ENCODE measurements at places on chromosomes 2 and 18. TPM values are rescaled to one million over a fixed set of nuclear protein-coding genes. Genes with fewer than 3 reads are reported as not detected.

DNA sequence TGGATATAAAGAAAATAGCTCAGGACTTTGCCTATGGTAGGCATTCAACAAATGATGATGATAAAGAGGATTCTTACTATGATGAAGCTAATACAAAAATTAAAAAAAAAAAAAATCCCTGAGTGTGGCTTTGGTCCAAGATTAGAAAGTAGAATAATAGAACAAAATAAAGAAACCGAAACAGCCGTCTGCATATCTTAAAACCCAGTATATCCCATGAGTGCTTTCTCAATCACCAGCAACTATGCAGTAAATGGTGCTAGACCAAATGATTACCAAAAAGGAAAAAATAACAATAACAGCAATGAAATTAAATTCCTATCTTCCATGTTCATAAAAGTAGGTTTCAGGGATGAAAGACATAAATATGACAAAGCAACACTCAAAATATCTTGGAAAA lies 59.3 kb upstream of the DCC start:
- DNase-seq, result no peak
- no peaks in the 10 kb centered on the region for H3K4me1 ChIP-seq
- no peaks in the 10 kb centered on the region for H3K27me3 ChIP-seq
- H3K36me3 ChIP-seq, result no peaks in the 10 kb centered on the region
- H3K4me3 ChIP-seq, result no peak overlapping the region

DNA sequence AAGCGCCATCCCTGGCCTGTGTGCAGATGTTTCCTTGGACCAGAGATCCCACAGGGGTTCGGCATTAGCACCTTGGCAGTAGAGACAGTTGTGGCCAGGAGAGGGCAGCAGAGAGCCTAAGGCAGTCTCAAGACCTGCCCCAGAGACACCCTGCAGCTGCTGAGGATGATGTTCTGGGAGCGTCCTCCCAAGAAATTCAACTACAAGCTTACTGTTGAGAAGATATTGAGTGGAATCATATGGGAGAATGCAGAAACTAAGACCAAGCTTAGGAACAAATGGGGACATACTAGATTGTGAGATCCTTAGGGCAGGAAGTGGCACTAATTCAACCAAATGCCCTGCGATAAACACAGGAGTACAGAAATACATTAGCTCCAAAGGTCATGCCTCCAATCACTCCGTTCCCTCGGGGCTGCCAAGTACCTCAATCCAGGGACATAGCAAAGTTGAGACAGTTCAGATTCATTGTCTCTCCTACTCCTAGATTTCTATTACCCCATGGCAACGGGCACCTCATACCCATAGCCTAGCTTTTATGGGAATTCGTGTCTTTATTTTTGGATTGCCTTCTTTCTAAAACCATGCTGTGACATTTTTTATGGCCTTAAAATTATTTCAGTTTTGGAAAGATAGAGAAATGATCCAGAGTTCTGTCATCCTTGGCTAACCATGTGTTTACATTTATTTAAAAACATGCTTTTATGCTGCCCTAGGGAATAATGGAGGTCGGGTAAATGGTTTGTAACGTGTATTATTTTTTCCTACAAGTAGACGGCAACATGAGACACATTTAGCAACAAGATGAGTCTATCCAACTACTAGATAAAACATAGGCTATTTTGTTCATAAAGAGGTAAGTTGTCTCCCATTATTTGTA lies 2.2 kb upstream of the ERMN start:
- H3K36me3 ChIP-seq, result no peaks in the 10 kb centered on the region
- no peak overlapping the region for H3K4me3 ChIP-seq
- DNase-seq, result peak; percentile 92

Gene RGPD4
- polyA plus RNA-seq, result 2.7 TPM

Gene LYPD6
- 6.9 TPM for polyA plus RNA-seq

- no peaks in the 10 kb centered on the region for H3K36me3 ChIP-seq
- no peaks in the 10 kb centered on the region for H3K27me3 ChIP-seq
- H3K4me1 ChIP-seq, result no peaks in the 10 kb centered on the region
- DNase-seq, result no peak
- H3K4me3 ChIP-seq, result no peak overlapping the region
- H3K27ac ChIP-seq, result no peak overlapping the region
Measured at GRCh38 chr2:187709065-187709464, 154.8 kb upstream of the TFPI start.

DNA sequence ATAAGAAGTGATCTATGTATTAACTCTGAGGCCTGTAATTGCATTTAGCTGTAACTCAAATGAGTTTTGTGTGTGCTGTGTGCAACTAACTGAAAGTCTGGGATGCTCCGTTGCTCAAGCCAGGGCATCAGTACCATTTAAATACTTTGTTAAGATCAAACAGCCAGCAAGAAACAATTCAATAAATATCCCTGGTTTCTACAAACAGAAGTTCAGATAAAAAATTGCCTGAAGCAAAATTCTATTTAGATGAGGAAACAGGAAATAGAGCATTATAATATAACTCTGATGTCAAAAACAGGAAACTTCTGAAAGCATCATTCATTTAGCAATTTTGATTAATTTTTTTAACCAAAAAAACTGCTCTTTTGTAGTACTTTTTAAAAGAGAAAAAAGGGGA lies 18.9 kb upstream of the SLC38A11 start:
- no peaks in the 10 kb centered on the region for H3K27me3 ChIP-seq
- no peak for DNase-seq
- H3K36me3 ChIP-seq, result no peaks in the 10 kb centered on the region
- no peaks in the 10 kb centered on the region for H3K4me1 ChIP-seq
- no peak overlapping the region for H3K4me3 ChIP-seq

Gene CFC1
- polyA plus RNA-seq, result not detected

- no peaks in the 10 kb centered on the region for H3K36me3 ChIP-seq
- DNase-seq, result no peak
- H3K27me3 ChIP-seq, result no peaks in the 10 kb centered on the region
- no peak overlapping the region for H3K27ac ChIP-seq
- no peak overlapping the region for H3K4me3 ChIP-seq
- peaks cover 10% of the 10 kb centered on the region for H3K4me1 ChIP-seq
Measured at GRCh38 chr2:85758361-85759256, 4.8 kb downstream of the ATOH8 start.

DNA sequence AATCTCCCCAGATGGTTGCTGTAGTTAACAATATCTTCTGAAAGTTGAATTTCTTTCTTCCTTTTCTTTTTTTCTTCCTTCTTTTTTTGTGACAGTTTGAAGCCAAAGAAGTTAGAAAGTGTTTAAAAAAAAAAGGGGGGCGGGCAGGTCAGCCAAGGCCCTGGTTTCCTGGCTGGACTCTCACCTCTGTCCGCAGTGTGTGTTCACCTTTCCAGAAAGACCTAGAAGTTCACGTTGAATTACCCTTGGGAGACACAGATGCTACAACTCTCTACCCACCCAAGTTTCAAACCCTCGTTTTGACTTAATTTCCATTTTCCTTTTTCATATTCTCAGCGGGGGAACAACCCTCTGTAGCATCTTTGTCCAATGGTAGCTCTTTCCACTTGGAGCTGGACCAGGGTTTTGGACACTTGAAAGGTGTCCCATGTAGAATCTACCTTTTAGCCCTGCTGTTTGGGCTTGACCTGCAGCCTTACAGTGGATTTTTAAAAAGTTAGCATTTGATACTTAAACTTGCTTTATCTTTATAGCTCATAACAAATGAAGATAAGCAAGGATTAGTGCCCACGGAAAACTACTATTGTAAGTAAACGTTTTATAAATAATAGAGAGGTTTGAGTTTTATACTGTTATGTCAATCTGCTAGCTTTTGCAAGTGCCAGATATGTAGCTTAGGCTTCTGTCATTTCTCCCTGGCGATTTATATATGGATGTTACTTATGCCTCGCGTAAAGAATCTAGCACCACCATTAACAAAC lies 20.0 kb downstream of the MEP1B start:
- DNase-seq, result no peak
- no peaks in the 10 kb centered on the region for H3K4me1 ChIP-seq
- H3K36me3 ChIP-seq, result no peaks in the 10 kb centered on the region

DNA sequence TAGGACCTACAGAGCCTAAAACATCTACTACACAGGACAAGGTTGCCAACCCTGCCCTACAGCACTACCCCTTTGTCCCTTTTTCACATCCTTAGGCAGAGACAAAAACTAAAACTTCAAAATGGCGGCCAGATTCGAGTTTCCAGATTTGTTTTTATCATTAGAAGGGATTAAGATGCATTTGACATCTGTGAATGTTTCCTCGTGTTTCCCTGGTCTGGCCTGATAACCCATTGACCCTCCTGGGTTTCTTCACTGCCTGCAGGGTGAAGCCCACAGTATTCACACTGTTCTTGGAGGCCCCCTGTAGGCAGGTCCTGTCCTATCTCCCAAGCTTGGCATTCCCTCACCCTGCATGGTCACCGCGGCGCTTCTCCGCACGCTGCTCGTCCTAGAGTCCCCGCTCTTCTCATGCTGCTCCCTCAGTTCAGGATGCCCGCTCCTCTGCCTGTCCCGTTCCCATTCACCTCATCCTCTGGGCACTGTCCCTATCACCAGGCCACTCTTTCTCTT lies 67.6 kb downstream of the TPGS2 start:
- H3K27ac ChIP-seq, result no peak overlapping the region
- H3K4me1 ChIP-seq, result no peaks in the 10 kb centered on the region
- H3K4me3 ChIP-seq, result no peak overlapping the region
- no peaks in the 10 kb centered on the region for H3K27me3 ChIP-seq

- H3K4me3 ChIP-seq, result no peak overlapping the region
- no peak for DNase-seq
- no peak overlapping the region for H3K27ac ChIP-seq
- H3K36me3 ChIP-seq, result no peaks in the 10 kb centered on the region
- H3K4me1 ChIP-seq, result no peaks in the 10 kb centered on the region
Measured at GRCh38 chr2:215511454-215512346, 75.8 kb upstream of the FN1 start.

DNA sequence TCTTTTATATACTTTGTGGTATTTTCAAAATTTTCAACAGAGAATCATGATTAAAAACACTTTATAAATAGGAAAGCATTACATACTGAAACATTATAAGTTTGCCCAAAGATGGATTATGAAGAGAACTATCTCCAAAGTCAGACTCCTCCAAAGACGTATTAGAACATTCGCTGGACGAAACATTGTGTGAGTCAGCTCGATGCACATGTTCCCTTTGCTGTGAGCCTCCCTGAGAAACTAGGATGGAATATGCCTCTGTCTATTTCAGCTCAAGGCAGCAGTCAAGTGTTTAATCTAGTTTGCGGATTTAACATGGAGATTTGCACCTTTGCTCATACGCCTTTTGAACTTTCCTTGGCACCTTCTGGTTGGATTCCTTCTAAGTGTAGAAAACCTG lies 92.2 kb upstream of the NCKAP5 start:
- no peak overlapping the region for H3K27ac ChIP-seq
- no peak for DNase-seq
- H3K27me3 ChIP-seq, result no peaks in the 10 kb centered on the region
- H3K4me3 ChIP-seq, result no peak overlapping the region
- H3K4me1 ChIP-seq, result no peaks in the 10 kb centered on the region

Gene GREB1L
- polyA plus RNA-seq, result 11.9 TPM

- no peak overlapping the region for H3K4me3 ChIP-seq
- no peaks in the 10 kb centered on the region for H3K4me1 ChIP-seq
- H3K27ac ChIP-seq, result no peak overlapping the region
- no peak for DNase-seq
Measured at GRCh38 chr2:234341306-234341985, 155.4 kb downstream of the ARL4C start.

Gene CHST9
- polyA plus RNA-seq, result 9.6 TPM

Gene NPPC
- polyA plus RNA-seq, result 0.78 TPM

DNA sequence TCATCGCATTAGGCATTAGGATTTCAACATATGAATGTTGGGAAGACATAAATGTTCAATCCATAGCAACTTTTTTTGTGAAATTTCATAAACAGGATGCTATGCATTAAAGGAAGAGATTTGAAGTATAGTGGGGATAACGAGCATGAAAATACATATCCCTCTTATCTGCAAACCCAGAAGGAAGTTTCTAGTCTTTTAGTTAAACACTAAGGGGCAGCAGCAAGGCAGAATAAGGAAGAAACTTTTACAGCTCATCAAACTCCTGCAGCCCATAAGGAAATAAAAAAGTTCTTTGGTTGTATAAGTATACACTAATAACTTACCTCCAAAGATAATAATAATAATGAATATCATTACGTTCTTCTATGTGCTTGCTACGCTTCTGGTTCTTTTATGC lies 81.5 kb downstream of the CD226 start:
- no peak overlapping the region for H3K27ac ChIP-seq
- DNase-seq, result no peak
- H3K36me3 ChIP-seq, result no peaks in the 10 kb centered on the region
- no peak overlapping the region for H3K4me3 ChIP-seq
- H3K4me1 ChIP-seq, result no peaks in the 10 kb centered on the region

Gene TOGARAM2
- polyA plus RNA-seq, result 5.2 TPM

DNA sequence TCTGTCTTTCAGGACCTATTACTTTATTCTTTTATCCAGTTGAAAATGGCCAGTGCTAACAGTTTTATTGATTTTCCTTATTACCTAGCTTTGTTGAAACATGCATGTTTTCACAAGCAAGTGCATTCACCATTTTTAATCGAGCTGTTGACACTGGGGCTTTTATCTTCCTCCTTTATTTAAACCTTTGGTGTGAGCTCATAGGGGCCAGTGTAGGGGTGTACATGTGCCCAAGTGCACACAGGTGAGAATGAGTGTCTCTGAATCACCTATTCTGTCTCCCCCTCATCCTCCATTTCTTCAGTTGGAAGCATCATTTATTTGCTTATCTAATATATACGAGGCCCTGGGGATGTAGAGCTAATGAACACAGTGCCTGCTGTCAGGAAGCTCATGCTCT lies 199.1 kb downstream of the PRKCE start:
- H3K27me3 ChIP-seq, result no peaks in the 10 kb centered on the region
- no peak overlapping the region for H3K4me3 ChIP-seq
- no peak for DNase-seq
- no peaks in the 10 kb centered on the region for H3K4me1 ChIP-seq
- no peaks in the 10 kb centered on the region for H3K36me3 ChIP-seq
- no peak overlapping the region for H3K27ac ChIP-seq

GRCh38 chr2:205730701-205731582 lies 48.6 kb downstream of the NRP2 start:
- H3K36me3 ChIP-seq, result no peaks in the 10 kb centered on the region
- no peak for DNase-seq
- no peaks in the 10 kb centered on the region for H3K27me3 ChIP-seq
- H3K27ac ChIP-seq, result no peak overlapping the region
- peaks cover 18% of the 10 kb centered on the region for H3K4me1 ChIP-seq
- no peak overlapping the region for H3K4me3 ChIP-seq

- no peak overlapping the region for H3K27ac ChIP-seq
- no peak overlapping the region for H3K4me3 ChIP-seq
- no peak for DNase-seq
- no peaks in the 10 kb centered on the region for H3K36me3 ChIP-seq
- no peaks in the 10 kb centered on the region for H3K27me3 ChIP-seq
- H3K4me1 ChIP-seq, result no peaks in the 10 kb centered on the region
Measured at GRCh38 chr2:181124497-181124896, 144.1 kb downstream of the UBE2E3 start.

DNA sequence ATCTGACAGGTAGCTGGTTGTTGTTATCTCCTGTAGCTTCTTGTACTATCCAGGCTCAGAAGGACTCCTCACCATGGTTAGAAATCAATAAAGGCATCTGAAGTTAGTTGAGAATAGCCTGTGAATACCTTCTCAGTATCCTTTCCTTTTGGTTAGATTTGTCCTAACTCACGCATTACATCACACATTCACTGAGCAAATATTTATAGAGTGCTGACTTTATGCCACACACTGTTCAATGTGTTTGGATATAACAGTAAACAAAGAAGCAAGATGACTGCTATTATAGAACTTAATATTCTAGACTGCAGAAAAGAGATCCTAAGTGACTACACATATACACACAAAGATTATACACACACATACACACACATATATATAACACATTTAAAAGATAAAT lies 889.9 kb upstream of the CHAC2 start:
- H3K27ac ChIP-seq, result no peak overlapping the region
- no peaks in the 10 kb centered on the region for H3K27me3 ChIP-seq
- no peaks in the 10 kb centered on the region for H3K36me3 ChIP-seq
- no peaks in the 10 kb centered on the region for H3K4me1 ChIP-seq
- no peak for DNase-seq

All from testis (tissue), 5 donors.